Spleen (tissue), 13 donors: ENCODE measurements at places on chromosomes 2 and 18. TPM values are rescaled to one million over a fixed set of nuclear protein-coding genes. Genes with fewer than 3 reads are reported as not detected.

- H3K36me3 ChIP-seq: no peaks in the 10 kb centered on the region
- H3K4me3 ChIP-seq: no peak overlapping the region
- H3K27ac ChIP-seq: no peak overlapping the region
- no peaks in the 10 kb centered on the region for H3K27me3 ChIP-seq
- peak; percentile 70 for DNase-seq
These were observed 333.1 kb downstream of the DYSF start for GRCh38 chr2:71786291-71787107.

DNA sequence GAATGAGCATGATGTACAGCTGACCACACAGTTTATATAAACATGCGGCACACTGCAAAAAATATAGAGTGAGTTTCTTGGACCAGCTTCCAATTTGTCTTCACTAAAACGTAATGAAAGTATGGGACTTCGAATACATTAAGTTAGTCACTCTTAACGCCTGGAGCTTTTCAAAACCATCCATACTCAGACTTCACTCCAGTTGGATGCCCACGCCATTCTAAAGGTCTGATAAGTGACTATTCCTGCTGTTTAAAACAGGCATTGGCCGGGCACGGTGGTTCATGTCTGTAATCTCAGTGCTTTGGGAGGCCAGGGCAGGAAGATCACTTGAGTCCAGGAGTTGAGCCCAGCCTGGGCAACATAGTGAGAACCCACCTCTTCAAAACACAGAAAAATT, 84.6 kb downstream of the MYL12B start:
- H3K36me3 ChIP-seq: no peaks in the 10 kb centered on the region
- H3K27me3 ChIP-seq: no peaks in the 10 kb centered on the region
- no peak for DNase-seq
- no peak overlapping the region for H3K27ac ChIP-seq

SLC16A14 gene
- total RNA-seq: 9.0 TPM

CPS1 gene
- 7.3 TPM for total RNA-seq

- H3K36me3 ChIP-seq: no peaks in the 10 kb centered on the region
- no peak overlapping the region for H3K4me3 ChIP-seq
- peak overlapping the region; percentile 54 for H3K27ac ChIP-seq
- DNase-seq: no peak
- peaks cover 17% of the 10 kb centered on the region for H3K4me1 ChIP-seq
These were observed 16.6 kb downstream of the RALB start for GRCh38 chr2:120269076-120269744.

DNA sequence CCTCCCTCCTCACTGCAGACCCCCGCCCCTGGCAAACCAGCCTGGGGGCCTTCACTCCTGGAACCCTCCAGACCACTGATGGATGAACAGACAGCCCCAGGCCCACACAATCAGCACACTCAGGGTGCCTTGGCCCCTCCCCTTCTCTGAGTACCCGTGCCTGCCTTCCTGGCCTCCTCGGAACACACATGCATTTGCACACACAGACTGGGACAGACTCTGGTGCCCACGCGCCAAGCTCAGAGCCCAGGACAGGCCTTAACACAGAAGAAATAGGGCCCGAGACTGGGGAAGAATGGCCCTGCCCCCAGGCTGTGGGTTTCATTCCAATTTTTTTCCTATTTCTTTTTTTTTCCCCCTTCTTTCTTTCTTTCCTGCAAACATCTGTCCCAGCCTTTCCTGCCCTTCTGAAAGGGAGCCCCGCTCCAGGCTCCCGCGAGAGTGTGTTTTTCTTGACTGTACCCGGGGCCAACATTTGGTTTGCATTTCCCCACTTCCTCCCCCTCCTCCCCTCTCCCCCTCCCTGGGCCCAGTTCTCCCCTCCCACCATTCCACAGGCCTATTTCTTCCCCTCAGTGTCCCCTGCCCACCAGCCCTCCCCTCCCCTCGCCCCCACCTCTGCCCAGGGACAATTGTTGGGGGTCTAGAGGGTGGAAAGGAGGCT, 618 bp upstream of the TNS1 start:
- H3K36me3 ChIP-seq: no peaks in the 10 kb centered on the region
- no peak overlapping the region for H3K27ac ChIP-seq
- H3K4me3 ChIP-seq: no peak overlapping the region
- H3K4me1 ChIP-seq: peaks cover 4% of the 10 kb centered on the region
